ENCODE measurements at places on chromosomes 6 and 20. TPM values are rescaled to one million over a fixed set of nuclear protein-coding genes. Genes with fewer than 3 reads are reported as not detected.

Gene ZSCAN23
- 2.6 TPM for total RNA-seq

Gene GABRR1
- total RNA-seq: not detected

Gene C20orf141
- total RNA-seq: not detected

Gene CGA
- not detected for total RNA-seq

Gene SOX4
- total RNA-seq: 32.3 TPM

Gene SNAP91
- total RNA-seq: not detected

Gene ARHGAP18
- total RNA-seq: 34.5 TPM

Gene LAMP5
- not detected for total RNA-seq

Gene LPA
- total RNA-seq: not detected

Gene HNF4A
- not detected for total RNA-seq

Gene ENTPD6
- 77.0 TPM for total RNA-seq

Gene CST3
- total RNA-seq: 196 TPM

Gene SLC22A16
- not detected for total RNA-seq

Gene SGK1
- 53.9 TPM for total RNA-seq

Gene DEFB132
- total RNA-seq: not detected

Gene MROH8
- total RNA-seq: 5.1 TPM

Gene HLA-F
- total RNA-seq: 137 TPM

Gene NCOA7
- total RNA-seq: 8.5 TPM

Gene OR2B6
- total RNA-seq: not detected

Gene CCN6
- total RNA-seq: not detected

Gene NSFL1C
- 57.3 TPM for total RNA-seq

Gene FOXF2
- 51.6 TPM for total RNA-seq

Gene C6orf118
- total RNA-seq: not detected

Gene KCNG1
- 17.7 TPM for total RNA-seq

Gene PBOV1
- total RNA-seq: not detected

Gene RSPH4A
- total RNA-seq: 0.05 TPM

Gene SLC12A5
- total RNA-seq: not detected

Gene GPR63
- 0.44 TPM for total RNA-seq

Gene RARS2
- total RNA-seq: 50.4 TPM

Gene TREM2
- total RNA-seq: not detected

Gene SLCO4A1
- total RNA-seq: 13.3 TPM

Gene NELFE
- total RNA-seq: 134 TPM

Gene ATP6V1G2
- total RNA-seq: 0.13 TPM

Gene TMEM200A
- total RNA-seq: 6.4 TPM

Gene ISM1
- not detected for total RNA-seq

Gene SPATS1
- total RNA-seq: not detected

Gene EPM2A
- 6.2 TPM for total RNA-seq

Gene PRR18
- 0.76 TPM for total RNA-seq

Gene HM13
- total RNA-seq: 28.2 TPM

Gene HLA-DOB
- 0.32 TPM for total RNA-seq

Gene SCRT2
- total RNA-seq: not detected

Gene TAF4
- total RNA-seq: 7.1 TPM

Gene CDSN
- total RNA-seq: not detected

Gene PACSIN1
- not detected for total RNA-seq

Gene ZBTB22
- total RNA-seq: 10.1 TPM

Gene AKAP12
- 5.3 TPM for total RNA-seq

Gene TMEM244
- total RNA-seq: not detected

Gene LIME1
- total RNA-seq: 38.5 TPM
